ENCODE measurements at places on chromosomes 3 and 15.
A peak's percentile ranks its signal among the peaks of the same experiment; 100 is the strongest.

GRCh38 chr3:110749006-110749405, 322.6 kb upstream of the NECTIN3 start:
- DNase-seq = no peak

DNA sequence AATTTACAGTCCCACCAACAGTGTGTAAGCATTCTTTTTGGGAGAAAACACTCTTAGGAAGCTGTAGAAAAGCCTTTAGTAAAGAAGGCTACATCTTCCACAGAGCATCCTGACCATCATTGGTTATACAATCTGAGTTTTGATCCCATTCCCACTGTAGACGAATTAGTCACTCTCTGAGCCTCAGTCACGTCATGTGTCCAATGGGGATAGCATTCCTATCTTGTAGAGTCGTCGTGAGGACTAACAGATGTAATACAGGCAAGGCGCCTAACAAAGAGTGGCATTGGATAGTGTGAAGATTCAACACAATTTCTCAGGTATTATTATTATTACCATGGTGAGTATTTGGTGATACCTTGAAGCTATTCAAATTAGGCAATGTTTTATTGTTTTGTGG, 44.0 kb upstream of the ALDH1A3 start:
- DNase-seq = no peak

- no peak for DNase-seq
Measured at GRCh38 chr3:135731546-135731945, 234.0 kb upstream of the PPP2R3A start.

- DNase-seq = no peak
Measured at GRCh38 chr15:67178569-67179210, 75.8 kb downstream of the AAGAB start.

DNA sequence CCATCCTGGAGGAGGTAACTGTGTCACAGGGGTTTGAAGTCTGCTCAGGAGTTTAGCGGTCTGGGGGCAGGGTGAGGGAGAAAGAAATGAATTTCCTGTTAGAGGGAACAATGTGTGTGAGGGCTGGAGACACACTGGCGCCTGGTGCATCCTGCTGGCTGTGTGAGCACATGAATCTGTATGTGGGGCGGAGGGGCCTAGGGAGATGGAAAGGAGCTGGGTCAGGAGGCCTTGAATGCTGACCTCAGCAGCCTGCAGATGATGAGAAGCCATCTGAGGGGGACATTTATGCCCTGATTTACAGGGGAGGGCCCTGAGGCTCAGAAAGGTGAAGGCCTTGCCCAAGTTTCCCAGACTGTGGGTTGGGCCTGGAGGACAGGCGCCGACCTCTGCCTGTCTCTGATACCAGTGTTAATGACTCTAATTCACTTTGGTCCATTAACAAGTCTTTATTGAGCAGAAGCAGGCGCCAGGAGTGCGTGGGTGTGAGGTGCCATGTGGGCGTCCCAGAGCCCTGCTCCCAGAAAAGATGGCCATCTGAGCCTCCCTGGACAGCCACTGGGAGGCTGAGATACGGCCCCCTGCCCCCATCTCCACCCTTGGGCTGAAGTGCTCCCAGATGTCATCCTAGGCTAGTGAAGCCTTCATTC, 34.8 kb downstream of the LINGO1 start:
- no peak for DNase-seq

DNA sequence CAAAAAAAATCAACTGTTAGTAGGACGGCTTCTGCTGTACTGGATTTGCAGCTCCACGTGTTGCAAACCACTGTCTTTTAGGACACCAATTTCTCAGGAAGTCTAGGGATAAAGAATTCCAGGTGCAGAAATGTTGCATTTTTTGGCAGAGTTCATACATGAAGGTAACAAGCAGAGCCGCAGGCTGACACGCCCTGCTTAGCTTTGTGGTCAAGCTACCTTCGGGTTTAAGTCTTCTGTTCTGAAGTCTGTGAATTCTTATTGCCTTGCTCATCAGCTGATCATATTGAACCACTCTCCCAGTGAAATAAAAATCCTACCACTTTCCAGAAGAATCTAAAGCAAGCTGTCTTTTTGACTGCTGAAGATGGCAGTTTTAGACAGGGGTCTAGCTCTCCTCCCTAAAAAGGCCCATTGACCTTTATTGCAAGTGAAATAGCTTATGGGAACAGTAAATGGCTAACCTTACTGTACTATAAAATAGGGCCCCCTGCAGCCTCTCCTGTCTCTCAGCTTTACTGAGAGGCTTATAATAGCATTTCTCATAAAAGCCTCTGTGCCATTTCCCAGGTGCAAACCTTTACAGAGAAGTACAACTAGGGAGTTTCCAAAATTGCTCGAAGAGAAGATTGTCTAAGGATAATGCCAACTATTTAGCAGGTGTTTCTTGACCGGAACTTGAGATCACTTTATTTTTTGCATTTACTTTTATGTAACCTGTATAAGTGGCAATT, 262.2 kb upstream of the IL12A start:
- DNase-seq = no peak

DNA sequence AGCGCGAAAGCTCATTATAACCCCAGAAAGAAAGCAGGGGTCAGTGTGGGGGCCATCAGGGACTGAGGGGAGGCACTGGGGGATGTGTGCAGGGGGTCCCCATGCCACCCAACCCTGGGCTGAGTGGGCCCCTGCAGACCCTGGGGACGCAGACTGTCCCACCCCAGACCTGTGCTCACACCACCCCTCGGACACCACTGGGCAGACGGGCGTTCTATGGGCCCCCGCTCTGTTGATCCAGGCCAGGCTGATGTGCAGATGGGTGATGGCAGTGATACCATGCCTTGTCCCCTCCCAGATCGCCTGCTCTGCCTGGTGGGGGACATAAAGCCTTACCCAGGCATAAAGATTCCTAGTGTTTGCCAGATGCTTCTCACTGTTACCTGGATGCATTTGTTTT, 259.7 kb upstream of the TLE3 start:
- no peak for DNase-seq

DNA sequence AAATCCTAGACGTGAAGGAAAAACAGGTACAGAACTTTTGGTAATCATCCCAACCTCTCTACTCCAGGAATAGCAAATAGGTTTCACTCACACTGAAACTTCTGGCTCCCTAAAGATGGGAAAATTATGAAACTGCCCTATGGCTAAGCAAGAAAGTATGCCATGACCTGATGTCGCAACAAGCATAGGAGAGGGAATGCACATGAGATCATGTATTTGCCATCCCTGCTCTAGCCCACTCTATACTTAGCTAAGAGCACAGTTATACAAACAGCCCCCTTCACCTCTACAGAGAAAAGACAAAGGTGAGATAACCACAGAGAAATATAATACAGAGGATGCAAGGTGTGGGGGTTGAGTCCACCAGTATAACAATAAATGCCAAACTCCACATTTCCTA, 102.7 kb downstream of the TBC1D5 start:
- DNase-seq = no peak

GRCh38 chr3:41035456-41036022, 163.8 kb upstream of the CTNNB1 start:
- DNase-seq = no peak

- no peak for DNase-seq
Measured at GRCh38 chr3:155208183-155208800, 85.2 kb downstream of the STRIT1 start.

DNA sequence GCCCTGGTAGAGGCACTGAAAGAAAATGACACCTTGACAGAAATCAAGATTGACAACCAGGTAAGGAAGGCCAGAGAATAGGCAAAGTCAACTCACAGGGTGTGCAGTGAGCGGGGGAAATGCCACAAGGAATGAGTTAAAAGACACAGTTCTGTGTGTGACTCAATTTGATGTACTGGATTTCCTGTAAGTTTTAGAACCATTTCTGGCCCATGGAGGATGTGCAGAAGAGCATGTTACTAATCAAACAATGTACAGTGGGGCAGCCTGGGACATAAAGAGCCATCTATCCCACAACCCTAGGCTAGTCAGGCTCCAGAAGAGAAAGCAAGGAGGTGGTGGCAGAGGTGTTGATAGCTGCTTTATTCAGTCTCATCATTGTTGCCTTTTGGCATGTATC, 31.2 kb upstream of the TMOD3 start:
- DNase-seq = no peak

- DNase-seq = no peak
Measured at GRCh38 chr3:71591101-71591500, 7.6 kb upstream of the FOXP1 start.

- no peak for DNase-seq
Measured at GRCh38 chr15:78056714-78057269, 20.7 kb downstream of the TBC1D2B start.

DNA sequence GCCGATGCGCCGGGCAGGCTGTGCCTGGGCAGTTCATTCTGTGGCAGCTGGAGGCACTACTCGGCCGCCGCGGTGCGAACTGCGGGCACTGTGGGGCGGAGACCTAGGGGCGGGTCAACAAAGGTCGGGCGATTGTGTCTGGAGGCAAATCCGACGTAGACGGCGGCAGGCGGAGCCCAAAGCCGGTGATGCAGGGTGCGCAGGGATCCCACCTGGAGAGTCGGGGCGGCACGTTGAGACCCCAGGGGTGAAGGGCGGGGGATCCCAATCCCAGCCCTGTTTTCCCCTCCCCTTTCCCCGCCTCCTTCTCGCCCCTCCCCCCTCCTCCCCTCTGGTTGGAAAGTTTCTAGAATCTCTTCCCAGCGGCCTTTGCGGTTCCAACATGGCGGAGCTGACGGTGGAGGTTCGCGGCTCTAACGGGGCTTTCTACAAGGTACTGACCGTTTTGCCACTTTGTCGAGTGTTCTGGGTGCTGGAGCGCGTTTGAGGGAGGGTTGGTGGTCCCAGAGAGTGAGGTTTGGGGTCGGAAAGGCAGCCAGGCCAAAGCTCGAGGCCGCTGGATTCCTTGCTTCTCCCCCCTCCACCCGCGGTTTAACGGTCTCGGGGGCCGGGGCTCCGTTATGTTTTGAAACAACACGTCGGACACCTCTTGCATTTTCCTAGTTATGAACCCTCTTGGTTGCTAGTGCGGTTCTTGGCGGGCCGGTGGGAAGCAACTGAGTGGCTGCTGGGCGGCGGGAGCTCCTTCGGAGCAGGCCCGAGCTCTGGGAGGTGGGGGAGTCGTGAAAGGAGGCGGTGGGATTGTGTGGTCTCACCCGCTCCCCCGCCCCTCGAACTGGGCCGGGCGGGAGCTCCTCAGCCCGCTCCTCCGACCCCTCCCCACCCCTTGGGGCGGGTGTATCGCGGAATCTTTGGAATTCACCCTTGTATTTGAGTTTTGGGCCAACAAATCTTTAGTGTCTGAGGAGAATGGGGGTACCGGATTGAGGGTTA, at the start of gene FXR1:
TSS of gene FXR1 (plus strand) at position 367 of the 993 bp plus-strand sequence. CDS start at position 383, 16 bp downstream.
- peak; percentile 78 for DNase-seq

DNA sequence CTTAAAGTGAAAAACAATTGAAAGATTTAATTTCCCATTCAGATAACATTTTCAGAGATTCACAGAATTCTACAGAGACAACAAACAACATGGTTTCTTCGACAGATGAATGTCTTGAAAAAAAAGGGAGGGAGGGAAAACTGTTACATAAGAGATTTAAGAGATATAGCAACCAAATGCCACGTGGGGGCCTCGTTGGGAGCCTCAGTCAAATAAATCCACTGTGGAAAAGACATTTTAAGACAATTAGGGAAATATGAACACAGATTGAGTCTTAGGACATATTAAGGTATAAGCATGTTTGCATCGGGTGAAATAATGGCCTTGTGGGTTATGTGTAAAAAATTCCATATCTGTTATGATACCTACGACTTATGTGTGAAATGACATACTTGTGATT, 5.0 kb upstream of the PRRT3 start:
- DNase-seq = no peak

DNA sequence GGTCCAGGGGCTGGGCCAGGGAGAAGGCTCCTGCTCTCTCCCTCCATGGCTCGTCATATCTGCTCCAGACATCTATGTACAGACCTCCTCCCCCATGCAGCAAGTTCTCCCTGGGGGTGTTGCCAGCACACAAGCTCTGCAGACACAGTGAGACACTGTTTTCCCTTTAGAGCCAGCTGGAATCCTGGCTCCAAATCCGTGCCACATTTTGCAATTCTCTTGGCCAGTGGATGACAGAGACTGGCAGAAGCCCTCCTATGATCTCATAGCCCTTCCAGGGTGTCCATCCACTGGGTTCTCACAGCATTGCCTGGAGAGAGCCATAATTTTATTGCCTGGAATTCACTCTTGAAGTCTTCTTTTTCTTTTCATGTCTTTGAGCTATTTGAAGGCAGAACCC, 203.9 kb downstream of the TLE3 start:
- DNase-seq = no peak

DNA sequence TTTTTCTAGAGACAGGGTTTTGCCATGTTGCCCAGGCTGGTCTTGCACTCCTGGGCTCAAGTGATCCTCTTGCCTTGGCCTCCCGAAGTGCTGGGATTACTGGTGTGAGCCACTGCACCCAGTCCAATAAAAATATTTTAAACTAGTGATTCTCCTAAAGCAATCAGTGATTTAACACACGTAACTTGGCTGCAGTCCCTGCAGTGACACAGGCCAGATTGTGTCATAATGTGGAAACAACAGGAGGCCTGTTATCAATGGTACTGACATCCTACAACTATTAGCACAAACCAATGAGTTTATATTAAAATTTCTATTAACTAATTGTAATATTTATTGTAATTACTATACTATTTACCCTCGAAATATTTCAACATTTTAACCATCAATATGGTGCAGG, 1.6 kb upstream of the SEC61A1 start:
- no peak for DNase-seq

DNA sequence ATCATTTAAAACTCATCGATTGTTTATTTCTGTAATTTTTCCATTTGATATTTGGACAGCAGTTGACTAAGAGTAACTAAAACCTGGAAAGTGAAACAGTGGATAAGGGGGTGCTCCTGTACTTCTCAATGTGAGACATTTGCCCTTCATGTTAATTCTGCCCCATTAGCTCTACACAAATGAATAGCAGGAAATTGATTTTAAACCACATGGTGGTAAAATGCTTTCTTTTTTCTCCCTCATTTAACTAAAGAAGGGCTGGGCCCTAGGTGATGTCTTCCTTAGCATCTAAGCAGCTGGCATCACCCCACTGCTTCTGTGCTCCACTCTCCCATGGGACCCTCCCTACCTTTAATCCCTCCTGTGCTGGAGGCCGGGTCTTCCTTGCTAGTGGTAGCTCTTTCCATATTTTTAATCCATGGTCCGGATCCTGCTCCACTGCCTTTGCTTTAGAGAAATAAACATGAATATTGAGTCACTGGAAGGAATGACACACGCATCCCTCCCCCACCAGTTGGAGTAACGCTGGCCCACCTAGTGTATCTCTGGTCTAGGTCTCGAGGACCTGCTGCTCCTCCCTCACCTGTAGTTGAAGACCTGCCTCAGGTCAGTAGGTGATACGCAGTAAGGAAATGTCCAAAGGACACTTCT, 30.2 kb upstream of the LAMP3 start:
- no peak for DNase-seq

DNA sequence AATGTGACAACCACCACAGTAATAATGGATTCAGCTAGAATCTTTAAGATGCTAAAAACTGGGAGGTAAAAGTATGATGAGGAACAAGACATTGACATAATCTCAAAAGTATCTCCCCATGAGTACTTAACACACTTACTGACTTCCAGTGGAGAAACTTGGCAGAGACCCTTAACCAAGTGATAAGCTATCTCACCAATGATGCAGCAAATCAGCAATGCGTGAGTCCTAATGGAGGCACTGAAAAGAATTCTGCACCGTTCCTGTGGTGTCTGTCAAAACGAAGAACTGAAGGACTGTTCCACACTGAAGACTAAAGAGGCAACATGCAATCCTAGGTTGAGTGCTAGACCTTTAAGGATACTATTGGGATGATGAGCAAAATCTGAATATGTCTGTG, 67.9 kb upstream of the OCA2 start:
- no peak for DNase-seq

- no peak for DNase-seq
Measured at GRCh38 chr3:13233487-13234485, 160.6 kb upstream of the IQSEC1 start.

All from activated CD8-positive, alpha-beta memory T cell treated with anti-CD3 and anti-CD28 coated beads for 1 hour (primary cell).